Trophoblast cell (in vitro differentiated cells and primary cell): ENCODE measurements at places on chromosomes 5 and 9.

- peaks cover 7% of the 10 kb centered on the region for H3K4me1 ChIP-seq
- H3K4me3 ChIP-seq, result no peak overlapping the region
- DNase-seq, result peak; percentile 81
- peaks cover 10% of the 10 kb centered on the region for H3K36me3 ChIP-seq
Observed at GRCh38 chr5:138469540-138470321, 4.5 kb downstream of the EGR1 start.

DNA sequence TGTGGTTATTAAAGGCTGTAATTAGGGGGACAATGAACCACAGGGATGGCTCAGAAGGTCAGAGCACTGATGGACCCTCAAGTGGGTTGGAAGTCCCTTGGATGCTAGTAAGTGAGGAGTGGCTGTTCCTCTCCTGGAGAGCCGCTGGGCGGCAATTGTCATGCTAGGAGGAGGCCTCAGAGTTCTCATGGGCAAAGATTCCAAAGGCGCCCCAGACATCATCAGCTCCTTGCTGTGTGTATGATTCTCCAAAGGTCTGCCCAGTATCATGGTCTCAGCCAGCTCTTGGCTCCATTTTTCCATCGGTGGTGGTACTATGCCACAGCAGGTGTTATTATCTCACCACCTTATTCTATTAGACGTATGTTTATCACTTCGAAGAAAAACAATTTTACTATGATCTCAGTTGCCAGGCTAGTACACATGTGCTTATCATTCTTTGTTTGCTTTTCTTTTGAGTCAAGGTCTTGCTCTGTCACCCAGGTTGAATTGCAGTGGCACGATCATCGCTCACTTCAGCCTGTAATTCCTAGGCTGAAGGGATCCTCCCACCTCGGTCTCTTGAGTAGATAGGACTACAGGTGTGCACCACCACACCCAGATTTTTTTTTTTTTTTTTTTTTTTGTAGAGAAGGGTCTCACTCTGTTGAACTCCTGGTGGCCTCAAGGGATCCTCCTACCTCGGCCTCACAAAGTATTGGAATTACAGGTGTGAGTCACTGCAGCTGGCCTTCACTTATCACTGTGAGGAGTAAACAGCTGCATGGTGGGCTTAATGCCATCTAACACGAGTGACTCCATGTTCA lies 46.8 kb downstream of the EXOSC2 start:
- H3K36me3 ChIP-seq, result no peaks in the 10 kb centered on the region
- no peaks in the 10 kb centered on the region for H3K27me3 ChIP-seq
- H3K4me3 ChIP-seq, result no peak overlapping the region
- H3K4me1 ChIP-seq, result no peaks in the 10 kb centered on the region
- H3K27ac ChIP-seq, result no peak overlapping the region
- DNase-seq, result no peak

GRCh38 chr9:113525831-113526230 lies 62.3 kb downstream of the RGS3 start:
- no peak overlapping the region for H3K27ac ChIP-seq
- peaks cover 3% of the 10 kb centered on the region for H3K36me3 ChIP-seq
- H3K27me3 ChIP-seq, result no peaks in the 10 kb centered on the region
- no peak for DNase-seq

GRCh38 chr5:78823196-78823595 lies 161.9 kb downstream of the ARSB start:
- no peaks in the 10 kb centered on the region for H3K4me1 ChIP-seq
- DNase-seq, result no peak
- H3K27me3 ChIP-seq, result no peaks in the 10 kb centered on the region

GRCh38 chr5:132313366-132313765 lies 19.2 kb downstream of the SLC22A4 start:
- no peak overlapping the region for H3K27ac ChIP-seq
- H3K4me3 ChIP-seq, result no peak overlapping the region
- H3K36me3 ChIP-seq, result no peaks in the 10 kb centered on the region
- peaks cover 5% of the 10 kb centered on the region for H3K4me1 ChIP-seq
- H3K27me3 ChIP-seq, result no peaks in the 10 kb centered on the region
- DNase-seq, result no peak

- H3K4me1 ChIP-seq, result no peaks in the 10 kb centered on the region
- DNase-seq, result no peak
- H3K36me3 ChIP-seq, result no peaks in the 10 kb centered on the region
Observed at GRCh38 chr9:70012569-70012968, 31.1 kb upstream of the MAMDC2 start.

GRCh38 chr5:146862641-146863040 lies 15.9 kb downstream of the PPP2R2B start:
- no peaks in the 10 kb centered on the region for H3K36me3 ChIP-seq
- no peaks in the 10 kb centered on the region for H3K27me3 ChIP-seq
- H3K4me1 ChIP-seq, result peaks cover 4% of the 10 kb centered on the region
- H3K4me3 ChIP-seq, result no peak overlapping the region
